CD4-positive, alpha-beta memory T cell (primary cell): ENCODE measurements at places on chromosomes 2 and 18.
A peak's percentile ranks its signal among the peaks of the same experiment; 100 is the strongest.

- no peak for DNase-seq
Observed at GRCh38 chr2:164794432-164795231, 47.0 kb downstream of the COBLL1 start.

- no peak for DNase-seq
Observed at GRCh38 chr2:29372185-29372584, 257.0 kb downstream of the CLIP4 start.

DNA sequence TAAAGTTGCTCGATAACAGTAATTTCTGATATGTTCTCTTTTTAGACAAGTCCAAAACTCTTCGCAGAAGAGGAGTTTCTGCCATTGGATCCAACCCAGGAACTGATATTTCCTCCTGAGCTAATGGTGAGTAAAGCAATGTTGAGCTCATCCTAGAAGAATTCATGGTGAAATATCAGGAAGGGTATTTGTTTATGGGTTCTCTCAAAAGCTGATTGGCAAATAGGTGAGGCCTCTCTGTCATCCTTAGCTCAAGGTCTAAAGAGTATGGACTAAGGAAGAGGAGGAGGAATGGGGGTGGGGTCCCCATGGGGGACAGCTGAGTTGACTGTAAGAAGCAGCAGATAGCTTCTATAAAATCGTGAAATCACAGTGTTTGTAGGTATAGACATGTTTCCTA, 18.2 kb downstream of the AOX1 start:
- no peak for DNase-seq

GRCh38 chr2:78676921-78677696, 348.4 kb upstream of the REG3G start:
- DNase-seq: no peak

GRCh38 chr2:48247206-48247605, 282.7 kb upstream of the STON1 start:
- DNase-seq: no peak

DNA sequence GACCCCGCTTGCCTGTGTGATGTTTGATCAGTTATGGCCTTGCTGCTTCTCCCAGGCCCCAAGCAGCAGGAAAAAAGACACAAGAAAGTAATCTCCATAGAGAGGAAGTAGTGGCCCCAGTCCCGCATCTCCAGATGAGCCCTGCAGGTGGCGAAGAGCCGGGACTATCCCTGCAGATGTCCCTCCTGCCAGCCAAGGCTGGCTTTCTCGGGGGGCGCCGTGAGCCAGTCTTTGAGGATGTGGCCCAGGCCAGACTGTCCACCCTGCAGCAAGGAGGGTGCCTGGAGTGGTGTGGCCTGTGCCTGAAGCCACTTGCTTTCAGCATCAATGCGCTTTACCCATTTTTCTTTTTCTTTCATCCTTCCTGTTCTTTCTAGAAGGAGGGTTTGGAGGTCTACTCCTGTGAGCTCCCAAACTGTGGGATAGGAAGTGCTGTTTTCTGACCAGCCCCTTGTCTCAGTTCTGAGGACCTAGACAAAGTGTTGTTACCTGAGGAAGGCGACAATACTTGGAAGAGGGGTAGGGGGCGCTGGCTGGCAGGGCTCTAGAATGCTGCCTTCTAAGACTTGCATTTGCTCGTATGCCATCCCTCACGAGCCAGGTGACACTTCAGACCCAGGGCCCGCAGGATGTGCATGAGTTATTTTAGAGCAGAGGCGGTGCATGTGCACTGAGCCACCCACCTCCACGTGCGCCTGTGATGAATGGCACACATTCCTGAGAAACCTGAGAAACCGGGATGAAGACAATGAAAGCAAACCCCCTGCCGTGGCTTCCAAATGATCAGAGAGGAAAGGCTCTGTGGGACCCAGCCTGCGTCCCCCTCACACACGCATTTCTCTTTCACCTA, 255.8 kb downstream of the FBXO15 start:
- DNase-seq: no peak

DNA sequence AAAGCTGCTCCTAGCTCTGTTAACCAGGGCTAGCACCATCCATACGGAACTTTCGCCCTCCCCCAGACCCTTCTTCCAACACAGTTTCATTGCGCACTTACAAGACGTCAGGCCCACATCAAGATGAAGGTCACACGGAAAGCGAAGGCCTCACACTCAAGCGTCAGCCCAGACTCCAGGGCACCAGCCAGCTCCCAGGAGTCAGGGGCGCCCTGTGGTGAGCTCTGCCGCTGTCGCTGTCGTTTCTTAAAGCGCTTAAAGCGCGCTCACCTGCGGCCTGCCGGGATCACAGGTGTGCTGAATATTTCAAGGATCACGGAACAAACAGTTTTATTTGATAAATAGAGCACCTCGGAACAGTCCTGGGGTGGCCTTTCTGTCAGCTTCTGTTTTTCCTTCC, 163.1 kb downstream of the CDH20 start:
- no peak for DNase-seq

- DNase-seq: no peak
Observed at GRCh38 chr2:119758881-119759450, 756 bp upstream of the PTPN4 start.

- DNase-seq: no peak
Observed at GRCh38 chr18:24413148-24413547, 13.3 kb upstream of the IMPACT start.

DNA sequence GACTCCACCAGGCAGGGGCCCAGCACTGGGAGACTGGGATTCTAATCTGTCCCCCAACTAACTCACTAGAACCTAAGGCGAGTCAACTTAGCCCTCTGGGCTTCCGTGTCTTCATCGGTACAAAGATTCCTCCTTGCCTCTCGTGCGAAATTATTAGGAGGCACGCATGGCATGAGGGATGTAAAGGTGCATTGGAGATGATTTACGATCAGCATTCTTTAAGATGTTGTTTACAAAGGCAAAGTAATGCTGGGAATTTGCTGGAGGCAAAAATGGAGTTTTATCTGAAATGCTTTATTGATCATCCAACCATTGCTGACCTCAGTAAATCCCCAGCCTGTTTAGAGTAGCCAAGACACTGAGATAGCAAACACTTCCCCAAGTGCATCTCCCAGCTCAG, 171.8 kb upstream of the KLHL29 start:
- DNase-seq: no peak

- DNase-seq: no peak
Observed at GRCh38 chr2:79910643-79911042, 393.9 kb downstream of the LRRTM1 start.

GRCh38 chr2:219277703-219278654, 1.2 kb upstream of the DNAJB2 start:
- peak; percentile 73 for DNase-seq
